NCI-H1417 (cell line): ENCODE measurements at places on chromosomes 6 and 20.

DNA sequence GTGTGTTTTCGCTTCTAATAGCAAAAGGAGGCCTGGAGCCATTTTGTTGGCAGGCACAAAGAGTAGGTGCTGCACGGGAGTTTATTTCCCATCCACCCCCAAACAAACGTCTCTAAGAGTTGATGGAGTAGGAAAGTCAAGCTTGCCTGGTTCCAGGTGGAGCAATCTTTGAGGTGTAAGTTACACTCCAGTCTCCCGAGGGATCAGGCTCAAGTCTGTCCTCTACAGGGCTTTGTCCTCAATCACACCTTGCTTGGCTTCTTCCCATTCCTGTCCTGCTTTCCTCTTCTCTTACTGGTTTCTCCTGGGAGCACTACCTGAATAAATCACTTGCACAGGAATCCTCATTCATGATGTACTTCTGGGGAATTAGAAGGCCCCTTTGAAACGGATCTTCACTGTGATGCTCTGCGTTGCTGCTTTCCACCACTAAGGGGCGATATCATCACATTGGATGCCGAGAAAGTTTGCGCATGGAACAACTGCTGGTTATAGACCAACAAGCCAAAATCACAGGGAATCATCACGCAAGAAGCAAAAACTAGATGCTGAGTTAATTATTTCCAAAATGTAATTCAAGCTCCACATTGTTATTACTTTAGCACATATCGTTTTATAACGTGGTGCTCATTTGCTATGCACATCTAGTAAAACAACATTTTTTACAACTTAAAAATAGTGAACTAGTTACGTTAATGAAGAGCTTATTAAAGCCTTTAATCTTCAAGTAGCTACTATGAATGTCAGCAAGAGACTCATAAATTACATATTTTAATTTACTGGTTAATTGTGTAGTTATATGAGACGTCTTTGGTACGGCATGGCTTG lies 156.8 kb downstream of the DNAH8 start:
- DNase-seq = peak; percentile 69

DNA sequence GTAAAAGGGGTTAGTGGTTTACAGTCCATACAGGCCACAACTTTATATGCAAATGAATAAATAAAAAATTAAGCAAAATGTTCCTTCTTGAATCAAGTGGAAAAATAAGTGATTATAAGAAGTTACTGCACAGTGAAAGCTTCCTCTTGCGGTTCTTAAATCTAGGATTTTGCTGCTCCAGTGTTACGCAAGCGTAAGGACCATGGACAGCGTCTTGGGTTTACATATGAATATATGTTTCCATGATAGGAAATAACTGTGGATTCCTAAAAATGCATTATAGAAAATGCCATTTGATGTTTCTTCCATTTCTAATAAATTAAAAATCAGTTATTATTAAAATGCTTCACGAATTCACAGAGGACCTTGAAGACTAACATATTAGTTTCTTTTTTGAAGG lies 176.6 kb upstream of the POU3F2 start:
- DNase-seq = no peak

DNA sequence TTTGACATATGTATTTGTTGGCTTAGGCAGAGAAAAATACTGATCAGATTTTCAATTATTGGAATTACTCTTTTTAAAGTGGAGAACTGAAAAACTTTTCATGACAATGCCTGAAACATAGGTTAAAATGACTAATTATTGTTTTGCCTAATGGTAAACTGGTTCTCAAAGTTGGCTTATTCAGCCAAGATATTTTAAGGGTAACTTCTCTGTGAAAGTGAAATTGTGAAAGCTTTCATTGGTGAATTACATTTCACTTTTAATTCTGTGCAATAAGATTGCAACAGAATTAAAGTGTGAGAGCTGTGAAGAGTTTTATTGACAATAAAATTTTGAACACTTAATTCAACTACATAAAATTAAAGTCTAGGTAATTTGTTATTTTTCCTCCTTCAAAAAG lies 24.5 kb downstream of the KIAA0408 start:
- no peak for DNase-seq

DNA sequence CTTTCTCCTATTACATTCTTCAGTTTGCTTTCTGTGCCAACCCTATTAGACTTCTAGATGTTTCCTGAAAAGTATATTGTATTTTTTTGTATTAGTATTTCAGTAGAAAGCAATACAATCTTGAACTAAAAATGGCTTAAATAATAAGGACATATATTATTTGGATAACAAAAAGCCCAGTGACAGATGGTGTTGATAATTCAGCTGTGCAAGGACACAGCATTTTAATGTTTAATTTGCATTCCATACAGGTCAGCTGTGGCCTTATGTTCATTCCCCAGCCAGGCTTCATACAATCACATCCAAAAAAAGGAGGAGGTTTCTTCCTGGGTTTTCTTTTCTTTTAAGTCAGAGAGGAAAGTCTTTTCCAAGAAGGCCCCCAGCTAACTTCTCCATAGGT lies 236.9 kb downstream of the CD109 start:
- DNase-seq = no peak

- DNase-seq = no peak
Observed at GRCh38 chr6:111600154-111600553, 5.5 kb downstream of the TRAF3IP2 start.

DNA sequence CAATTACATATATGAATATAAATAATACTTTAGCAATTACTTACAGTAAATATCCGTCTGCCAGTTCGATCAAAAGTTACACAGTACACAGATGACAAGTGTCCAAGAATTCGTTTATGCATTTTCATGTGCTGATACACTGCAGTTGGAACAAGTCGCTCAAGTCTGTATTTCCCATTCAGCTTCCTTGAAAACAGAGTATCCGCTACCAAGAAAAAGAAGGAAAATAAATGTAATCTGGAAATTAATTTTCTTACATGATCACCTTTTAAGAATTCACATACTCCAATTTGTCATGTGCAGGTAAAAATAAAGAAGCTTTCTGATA lies 35.3 kb downstream of the PHIP start:
- peak; percentile 21 for DNase-seq
